ENCODE measurements at places on chromosomes 3 and 15. TPM values are rescaled to one million over a fixed set of nuclear protein-coding genes. Genes with fewer than 3 reads are reported as not detected.

The EFCAB12 gene
- total RNA-seq = 0.32 TPM

The COLQ gene
- 6.4 TPM for total RNA-seq

The TEX9 gene
- 1.5 TPM for total RNA-seq

The SAMMSON gene
- not detected for total RNA-seq

DNA sequence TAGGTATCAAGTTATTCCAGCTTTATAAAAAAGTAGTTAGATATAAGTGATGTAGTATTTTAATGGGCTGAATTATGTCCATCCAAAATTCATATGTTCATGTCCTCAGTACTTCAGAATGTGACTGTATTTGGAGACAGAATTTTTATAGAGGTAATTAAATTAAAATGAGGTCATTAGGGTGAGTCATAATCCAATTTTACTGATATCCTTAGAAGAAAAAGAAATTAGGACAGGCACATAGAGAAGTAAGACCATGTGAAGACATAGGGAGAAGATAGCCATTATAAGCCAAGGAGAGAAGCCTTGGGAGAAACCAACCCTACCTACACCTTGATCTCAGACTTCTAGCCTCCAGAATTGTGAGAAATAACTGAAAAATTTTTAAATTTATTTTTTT lies 30.3 kb downstream of the RAP2B start:
- DNase-seq = no peak

- no peak for DNase-seq
Measured at GRCh38 chr3:14512281-14512941, 27.7 kb downstream of the GRIP2 start.

Measured in left cardiac atrium (tissue), 4 donors.